ENCODE measurements at places on chromosomes 7 and 10.

DNA sequence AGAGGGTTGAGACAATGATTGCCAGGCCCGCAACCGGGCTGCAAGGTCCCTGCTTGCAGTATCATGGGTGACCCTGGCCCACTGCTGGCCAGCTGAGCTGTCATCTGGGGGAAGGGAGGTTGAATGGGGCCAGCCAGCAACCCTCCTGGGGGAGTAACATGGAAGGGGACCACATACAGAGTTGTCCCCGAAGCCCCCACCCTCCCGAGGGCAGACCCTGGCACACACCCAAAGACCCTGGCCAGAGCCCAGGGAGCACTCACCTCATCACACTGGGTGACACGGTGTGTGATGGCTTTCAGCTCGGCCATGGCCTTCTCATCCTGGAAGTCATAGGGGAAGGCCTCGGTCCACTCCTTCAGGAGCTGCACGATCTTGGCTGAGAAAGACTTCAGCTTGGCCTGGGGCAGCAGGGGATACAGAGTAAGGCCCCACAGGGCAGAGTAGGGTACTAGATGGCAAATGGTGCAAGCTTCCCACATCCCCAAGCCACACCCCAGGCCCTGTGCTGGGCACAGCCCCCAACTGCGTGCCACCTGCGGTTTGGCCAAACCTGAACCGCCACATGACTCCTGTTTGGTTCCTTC lies 63.4 kb downstream of the CSGALNACT2 start:
- no peak for DNase-seq

- DNase-seq = no peak
Observed at GRCh38 chr7:36509962-36510361, 120.3 kb downstream of the ANLN start.

DNA sequence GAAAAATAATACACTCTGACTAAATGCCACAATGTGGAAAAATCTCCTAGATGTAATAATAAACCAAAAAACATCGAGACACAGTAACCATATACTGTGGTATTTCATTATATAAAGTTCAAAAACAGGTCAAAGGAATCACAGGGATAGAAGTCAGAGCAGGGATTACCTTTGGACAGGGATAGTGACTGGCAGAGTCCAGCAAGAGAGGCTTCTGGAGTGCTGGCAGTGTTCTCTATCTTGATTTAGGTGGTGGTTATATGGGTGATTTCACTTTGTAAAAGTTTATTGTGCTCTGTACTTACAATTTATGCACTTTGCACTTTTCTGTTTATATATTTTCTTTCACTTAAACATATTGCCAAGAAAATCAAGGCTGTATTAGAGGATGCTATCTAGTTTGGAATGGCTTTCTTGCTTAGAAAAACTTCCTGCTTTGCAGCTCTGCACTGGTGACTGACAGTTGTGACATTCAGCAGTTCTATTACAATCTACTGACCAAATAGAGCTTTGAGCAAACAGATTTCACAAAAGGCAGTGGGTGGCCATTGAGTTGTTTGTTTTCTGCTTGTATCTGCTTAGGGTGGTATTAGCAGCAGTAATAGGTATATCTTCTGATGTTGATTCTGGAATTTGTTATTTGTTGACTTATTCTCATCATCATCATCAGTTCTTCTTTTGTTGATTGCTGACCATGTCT lies 263.6 kb upstream of the LRGUK start:
- DNase-seq = no peak

- DNase-seq = no peak
Observed at GRCh38 chr10:70312972-70313371, 29.2 kb upstream of the NPFFR1 start.

DNA sequence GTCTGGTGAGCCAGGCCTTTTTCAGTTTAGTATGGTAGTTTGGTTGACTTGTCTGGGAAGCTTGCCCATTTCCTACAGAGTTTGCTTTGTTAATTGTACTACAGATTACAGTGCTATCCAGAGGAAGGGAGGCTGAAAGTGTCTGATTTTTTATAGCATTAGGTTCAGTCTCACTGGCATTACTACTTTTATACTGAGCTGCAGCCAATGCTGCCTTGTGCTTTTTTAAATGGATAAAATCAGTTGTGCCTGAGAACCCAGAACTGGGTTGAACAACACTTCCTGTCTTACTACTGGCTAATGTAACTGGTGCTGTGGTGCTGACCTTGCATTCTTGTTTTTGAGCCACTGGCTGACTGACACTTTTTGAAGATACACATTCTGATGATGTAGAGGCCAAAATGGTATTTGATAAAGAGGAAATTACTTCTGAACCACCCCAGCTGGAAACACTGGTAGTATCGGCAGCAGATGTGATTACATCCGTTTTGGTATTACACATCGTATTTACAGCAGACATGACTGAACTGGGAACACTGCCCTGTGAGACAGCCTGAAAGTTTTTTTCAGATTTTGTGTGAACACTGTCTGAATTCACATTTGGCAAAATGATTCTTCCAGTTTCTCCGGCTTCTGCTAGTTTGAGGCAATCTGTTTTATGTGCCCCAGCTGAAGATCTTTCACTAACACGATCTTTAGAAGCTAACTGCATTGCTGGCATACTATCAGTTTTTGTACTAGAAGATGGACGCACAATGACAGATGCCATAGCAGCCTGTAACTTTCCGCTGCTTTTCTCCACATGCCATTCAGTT lies 74.1 kb downstream of the NRBF2 start:
- no peak for DNase-seq

- no peak for DNase-seq
Observed at GRCh38 chr10:91617072-91617609, 15.7 kb downstream of the PPP1R3C start.

GRCh38 chr10:132579027-132579859 lies 41.7 kb downstream of the INPP5A start:
- DNase-seq = no peak

- DNase-seq = no peak
Observed at GRCh38 chr7:138979226-138979979, 1.8 kb downstream of the KIAA1549 start.

DNA sequence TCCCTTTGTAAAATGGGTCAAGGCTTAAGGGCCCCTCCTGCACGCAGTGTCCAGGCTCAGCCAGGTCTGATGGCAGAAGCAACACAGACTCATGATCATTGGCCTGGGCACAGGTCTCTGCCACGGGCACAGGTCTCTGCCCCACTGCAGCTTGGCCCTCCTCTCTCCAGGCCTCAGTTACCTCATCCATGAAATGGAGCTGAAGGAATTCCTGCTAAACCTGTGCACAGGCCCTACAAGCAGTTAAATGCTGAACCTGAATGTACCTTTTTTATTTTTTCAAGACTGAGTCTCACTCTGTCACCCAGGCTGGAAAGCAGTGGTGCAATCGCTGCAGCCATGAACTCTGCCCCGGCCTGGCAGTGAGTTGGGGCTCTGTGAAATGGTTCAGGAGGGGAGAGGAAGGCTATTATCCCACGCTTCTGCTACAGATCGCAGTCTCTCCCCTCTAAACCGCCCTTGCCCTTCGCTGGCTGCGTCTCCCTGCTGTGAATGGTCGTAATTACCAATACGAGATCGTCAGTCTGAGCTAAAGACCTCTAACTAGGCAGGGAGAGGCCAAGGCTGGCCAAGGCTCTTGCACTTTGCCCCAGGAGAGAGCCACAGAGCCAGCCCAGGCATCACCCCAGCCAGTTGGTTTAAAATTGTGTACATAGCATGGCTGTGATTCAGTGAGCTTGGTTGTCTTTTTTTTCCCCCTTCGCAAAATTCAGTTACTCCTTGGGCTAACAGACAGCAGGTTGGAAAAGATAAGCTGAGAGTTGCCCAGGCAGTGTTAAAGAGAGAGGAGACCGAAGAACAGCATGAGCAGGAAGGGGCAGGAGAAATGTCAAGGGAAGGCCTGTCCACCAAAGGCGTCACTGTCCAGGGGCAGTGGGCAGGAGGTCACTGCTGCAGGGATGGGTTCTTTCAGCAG lies 93.0 kb upstream of the KCTD7 start:
- peak; percentile 66 for DNase-seq

- DNase-seq = peak; percentile 94
Observed at GRCh38 chr7:76303202-76304147, 1.0 kb downstream of the HSPB1 start.

DNA sequence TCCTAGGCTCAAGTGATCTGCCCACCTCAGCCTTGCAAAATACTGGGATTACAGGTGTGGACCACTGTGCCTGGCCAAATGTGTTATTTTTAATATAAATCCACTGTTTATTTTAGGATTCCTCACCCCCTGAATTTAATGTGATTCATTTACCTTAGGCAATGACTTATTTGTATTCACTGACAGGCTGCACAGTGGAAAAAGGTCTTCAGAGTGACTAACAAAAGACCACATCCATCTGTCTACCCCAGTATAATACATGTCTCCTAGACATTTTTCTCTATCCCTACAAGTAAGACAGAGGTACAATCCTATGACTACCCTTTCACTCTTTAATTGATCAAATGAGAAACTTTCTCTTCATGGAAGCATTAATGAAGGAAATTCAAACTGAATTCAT lies 230.2 kb downstream of the AHR start:
- DNase-seq = no peak

DNA sequence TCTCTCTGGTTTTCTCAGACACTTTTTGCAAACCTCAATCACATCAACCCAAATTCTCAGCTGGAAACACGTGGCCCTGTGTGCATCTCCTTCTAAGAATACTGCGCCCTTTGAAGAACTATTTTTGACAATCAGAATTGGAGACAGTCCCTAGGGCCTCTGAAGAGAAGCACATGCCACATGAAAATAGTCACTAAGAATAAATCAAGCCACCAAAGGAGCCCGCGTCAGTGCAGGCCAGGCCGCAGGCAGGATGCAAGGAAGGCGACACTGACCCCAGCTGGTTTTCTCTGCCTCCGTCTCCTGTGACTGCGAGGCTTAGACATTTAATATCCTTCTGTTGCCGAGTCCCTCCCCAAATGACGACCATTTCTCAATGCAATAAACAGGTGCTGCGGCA lies 88.0 kb upstream of the ADAM12 start:
- no peak for DNase-seq

DNA sequence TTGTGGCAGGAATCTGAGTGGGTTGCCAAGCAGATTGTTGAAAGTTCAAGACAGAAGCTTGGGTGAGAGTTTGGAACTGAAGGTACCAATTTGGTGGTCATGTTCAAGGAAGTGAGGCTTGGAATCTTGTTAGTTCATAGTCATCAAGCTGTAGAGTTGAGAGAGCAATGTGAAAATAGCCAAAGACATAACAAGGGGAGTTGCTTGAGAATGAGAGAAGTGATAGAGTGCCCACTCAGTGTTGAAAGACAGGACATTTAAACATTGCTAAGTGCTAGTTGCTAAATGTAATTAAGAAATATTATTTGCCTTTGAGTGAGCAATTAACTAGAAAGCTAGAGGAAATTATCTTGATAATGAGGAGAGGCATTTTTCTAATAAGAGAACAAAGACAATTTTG lies 17.0 kb downstream of the ITGB8 start:
- DNase-seq = no peak

GRCh38 chr10:59651902-59652301 lies 57.7 kb downstream of the SLC16A9 start:
- no peak for DNase-seq

GRCh38 chr10:111440501-111440900 lies 363.7 kb downstream of the ADRA2A start:
- DNase-seq = no peak

DNA sequence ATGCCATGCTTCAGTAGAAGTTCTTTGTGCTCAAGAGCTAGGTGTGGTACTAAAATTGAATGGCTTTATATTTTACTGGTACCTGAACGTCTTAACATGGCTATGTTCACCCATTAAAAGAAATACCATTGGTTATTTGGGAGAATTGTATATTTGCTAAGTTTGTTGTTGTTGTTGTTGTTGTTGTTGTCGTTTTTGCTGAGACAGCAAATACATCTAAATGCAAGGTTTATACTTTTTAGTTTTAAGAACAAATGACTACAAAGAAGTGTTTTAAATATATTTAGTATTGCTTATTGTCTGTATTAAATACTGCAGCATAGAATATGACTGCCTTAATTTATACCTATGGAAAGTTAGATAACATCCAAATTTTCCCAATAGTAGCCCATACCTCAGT lies 66.9 kb downstream of the HECW1 start:
- no peak for DNase-seq

GRCh38 chr7:73974948-73975926 lies 52.7 kb upstream of the ELN start:
- DNase-seq = no peak

- DNase-seq = peak; percentile 80
Observed at GRCh38 chr7:134448356-134449229, 10.3 kb downstream of the AKR1B1 start.

- DNase-seq = no peak
Observed at GRCh38 chr7:26670290-26670689, 194.1 kb downstream of the SKAP2 start.

GRCh38 chr7:51059504-51060142 lies 257.0 kb downstream of the COBL start:
- no peak for DNase-seq

DNA sequence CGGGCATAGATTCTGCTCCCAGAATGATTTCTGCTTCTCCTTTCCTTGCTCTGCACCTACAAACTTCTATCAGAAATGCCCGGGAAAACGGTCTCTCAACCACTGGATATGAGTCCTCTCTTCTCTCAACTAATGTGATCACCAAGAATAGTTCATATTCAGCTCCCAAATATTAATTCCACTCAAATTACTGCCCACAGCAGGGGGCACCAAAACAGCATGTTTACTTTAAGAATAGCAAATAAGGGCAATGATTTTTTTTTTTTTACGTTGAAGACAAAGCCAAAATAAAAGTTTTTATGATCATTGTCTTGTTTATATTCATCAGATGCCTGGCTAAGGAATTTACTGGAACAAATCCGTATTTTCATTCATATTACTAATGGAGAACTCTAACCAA lies 94.9 kb upstream of the PRSS1 start:
- DNase-seq = no peak

DNA sequence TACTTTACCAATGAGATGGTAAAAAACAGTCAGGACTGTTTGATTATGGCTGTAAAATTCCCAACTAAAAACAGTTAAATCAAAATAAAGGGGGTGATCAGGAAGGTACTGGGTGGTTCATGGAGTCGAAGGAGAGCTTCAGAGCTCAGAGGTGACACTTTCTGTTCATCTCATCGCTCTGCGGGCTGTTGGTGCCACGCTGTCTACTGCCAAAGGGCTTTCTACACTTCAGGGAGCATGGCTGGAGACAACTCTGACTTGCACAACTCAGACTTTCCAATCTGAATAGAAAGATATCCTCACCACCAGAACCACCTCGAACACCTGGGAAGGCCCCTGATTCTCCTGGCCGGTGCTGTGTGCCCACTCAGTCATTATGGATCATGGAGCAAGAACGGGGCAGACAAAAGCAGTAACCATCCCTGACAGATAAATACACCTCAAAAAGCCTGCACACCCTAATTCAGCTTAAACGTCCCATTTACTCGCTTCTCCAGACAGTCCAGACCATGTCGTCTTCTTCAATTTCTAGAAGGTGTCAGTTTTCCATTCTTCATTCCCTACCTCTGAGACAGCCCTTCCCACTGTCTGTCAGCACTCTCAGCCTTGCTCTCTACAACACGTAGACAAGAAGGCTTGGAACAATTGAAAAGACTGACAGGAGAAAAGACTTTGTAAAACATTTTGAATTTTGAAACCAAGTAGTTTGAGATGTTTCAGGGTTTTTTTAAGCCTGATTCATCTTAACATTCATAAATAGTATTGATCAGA lies 348.7 kb upstream of the NFE2L3 start:
- DNase-seq = no peak

GRCh38 chr10:129962031-129962871 lies 1.8 kb downstream of the EBF3 start:
- DNase-seq = no peak

GRCh38 chr7:27152816-27153442 lies 546 bp upstream of the HOXA3 start:
- DNase-seq = no peak

- DNase-seq = no peak
Observed at GRCh38 chr10:43226441-43226840, 40.4 kb downstream of the RASGEF1A start.
